NCI-H146 (cell line): ENCODE measurements at places on chromosomes 2 and 18.

GRCh38 chr18:50721006-50721405, 98.8 kb downstream of the MRO start:
- no peak for DNase-seq

GRCh38 chr2:145221516-145221915, 701.6 kb upstream of the ZEB2 start:
- no peak for DNase-seq

GRCh38 chr2:9474361-9475057, at the start of gene IAH1:
IAH1 (plus strand) TSS chr2:9474551; CDS start chr2:9474567, 16 bp downstream.
- DNase-seq = peak; percentile 65

GRCh38 chr18:34085140-34085739, 139.5 kb downstream of the NOL4 start:
- DNase-seq = peak; percentile 54

GRCh38 chr2:240140920-240141319, 462 bp upstream of the OTOS start:
- DNase-seq = no peak

GRCh38 chr18:62289047-62289446, 36.1 kb upstream of the TNFRSF11A start:
- DNase-seq = no peak

DNA sequence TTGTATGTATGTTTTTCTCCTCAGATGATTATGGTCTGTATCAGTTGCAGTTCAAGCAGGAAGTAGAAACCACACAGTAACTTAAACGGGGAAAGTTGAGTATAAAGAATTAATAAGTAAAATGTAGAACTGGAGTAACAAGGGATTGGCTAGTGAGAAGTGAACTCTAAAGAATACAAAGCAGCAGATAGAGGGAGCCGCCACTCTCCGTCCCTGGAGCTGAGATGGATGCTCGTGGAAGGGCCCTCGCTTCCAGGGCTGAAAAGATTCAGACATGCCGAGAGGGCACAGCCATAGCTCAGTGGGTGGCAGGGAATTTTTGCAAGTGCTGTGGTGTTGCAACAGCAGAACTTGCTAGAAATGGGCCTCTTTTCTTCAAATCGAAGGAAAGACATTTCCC, 155.8 kb downstream of the COL6A3 start:
- no peak for DNase-seq

GRCh38 chr2:190843890-190844699, 36.5 kb upstream of the GLS start:
- no peak for DNase-seq

DNA sequence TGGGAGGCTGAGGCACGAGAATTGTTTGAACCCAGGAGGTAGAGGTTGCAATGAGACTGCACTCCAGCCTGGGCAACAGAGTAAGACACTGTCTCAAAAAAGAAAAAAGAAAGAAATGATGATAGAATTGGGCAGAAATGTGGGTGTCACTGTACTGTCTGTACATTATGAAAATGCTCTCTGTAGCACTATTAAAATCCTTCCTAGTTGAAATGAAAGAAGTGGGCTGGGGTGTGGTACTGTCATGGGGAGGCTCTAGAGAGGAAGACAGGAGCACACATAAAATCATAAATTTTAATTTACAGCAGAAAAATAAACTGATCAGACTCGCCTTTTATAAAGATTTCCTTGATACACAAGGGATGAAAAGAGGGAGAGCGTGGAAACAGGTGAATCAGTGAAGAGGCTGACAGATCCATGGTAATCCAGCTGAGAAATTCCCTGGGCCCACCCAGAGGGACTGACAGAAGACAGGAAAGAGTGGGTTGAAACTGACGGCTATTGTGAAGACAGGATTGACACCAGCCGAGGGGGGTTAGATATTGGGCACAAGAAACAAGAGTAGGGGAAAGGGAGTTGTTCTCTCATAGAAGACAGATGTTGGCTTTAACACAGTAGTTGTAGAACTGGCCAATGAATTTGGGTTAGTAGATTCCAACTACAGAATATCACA, 96.4 kb upstream of the ATL2 start:
- DNase-seq = no peak

- DNase-seq = no peak
Measured at GRCh38 chr18:24695168-24695567, 234.7 kb downstream of the HRH4 start.

- DNase-seq = no peak
Measured at GRCh38 chr2:185417111-185417510, 321.5 kb upstream of the FSIP2 start.

DNA sequence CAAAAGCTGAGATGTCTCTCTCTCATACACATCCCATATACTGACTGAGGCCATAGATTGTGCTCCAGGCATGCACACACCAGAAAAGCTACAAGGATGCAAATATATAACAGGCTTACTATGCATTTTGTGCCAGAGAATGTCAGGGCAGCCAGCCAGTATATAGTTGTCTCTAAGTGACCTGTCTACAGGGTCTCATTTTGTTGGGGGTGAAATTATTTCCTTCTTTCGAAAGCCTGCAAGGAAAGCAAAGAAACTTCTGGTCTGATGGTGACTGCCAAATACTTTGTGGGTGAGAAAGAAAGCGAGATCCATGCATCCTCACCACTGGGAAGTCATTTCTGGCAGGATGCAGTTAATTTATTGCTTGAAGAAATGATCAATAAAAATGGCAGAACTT, 70.2 kb downstream of the CDCA7 start:
- no peak for DNase-seq

- no peak for DNase-seq
Measured at GRCh38 chr2:148721520-148721931, 77.0 kb downstream of the EPC2 start.

- DNase-seq = no peak
Measured at GRCh38 chr2:220664272-220665107, 907.6 kb downstream of the EPHA4 start.

DNA sequence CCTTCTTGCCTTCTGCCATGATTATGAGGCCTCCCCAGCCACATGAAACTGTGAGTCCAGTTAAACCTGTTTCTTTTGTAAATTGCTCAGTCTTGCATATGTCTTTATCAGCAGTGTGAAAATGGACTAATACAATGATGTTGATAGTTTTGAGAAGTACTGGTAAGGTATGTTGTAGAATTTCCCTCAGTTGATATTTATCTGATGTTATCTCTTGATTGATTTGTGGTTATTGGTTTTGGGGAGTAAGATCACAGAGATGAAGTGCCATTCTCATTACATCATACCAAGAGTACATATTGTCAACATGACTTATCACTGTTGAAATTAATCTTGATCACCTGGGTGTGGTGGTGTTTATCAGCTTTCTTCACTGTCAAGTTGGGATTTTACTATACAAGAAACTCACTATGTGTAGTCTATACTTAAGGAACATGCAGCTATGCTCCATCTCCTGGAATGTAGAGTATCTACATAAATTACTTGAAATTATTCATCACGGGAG, 5.1 kb upstream of the SPAG16 start:
- no peak for DNase-seq

DNA sequence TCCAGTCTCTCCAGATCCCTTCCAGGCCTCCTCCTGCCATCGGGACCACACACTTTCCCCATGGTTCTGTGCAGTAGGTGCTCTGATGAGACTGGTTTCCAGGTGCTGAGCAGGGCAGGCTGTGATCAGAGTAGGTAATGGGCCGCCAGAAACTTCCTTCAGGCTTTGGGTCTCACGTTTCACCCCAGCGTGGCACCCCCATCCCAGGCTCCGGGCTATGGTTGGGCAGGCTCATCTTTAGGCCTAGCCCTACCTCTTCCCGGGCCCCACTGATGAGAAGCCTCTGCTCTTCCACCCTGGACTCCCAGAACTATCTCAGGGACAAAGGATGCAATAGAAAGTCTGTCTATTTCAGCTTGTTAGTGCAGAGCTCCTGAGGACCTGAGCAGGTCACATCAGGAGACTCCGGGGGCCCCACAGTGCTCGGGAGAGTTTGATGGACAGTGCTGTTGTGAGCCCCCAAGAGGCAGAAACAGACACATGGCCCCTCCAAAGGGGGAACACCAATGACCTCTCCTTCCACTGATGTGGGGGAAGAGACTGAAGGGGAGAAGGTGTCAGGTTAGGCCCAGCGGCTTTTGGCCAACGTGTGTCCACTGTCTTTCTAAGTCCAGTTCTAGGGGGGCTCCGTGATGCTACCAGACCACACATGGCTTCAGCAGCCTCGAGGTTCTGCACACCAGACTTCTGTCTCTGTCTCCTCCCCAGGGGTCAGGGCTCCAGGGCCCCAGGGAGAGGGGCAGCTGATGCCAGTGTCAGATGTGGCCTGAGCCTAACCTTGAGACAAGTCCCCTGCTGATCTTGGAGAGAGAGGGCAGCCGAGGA, 5.8 kb upstream of the PROM2 start:
- DNase-seq = no peak

DNA sequence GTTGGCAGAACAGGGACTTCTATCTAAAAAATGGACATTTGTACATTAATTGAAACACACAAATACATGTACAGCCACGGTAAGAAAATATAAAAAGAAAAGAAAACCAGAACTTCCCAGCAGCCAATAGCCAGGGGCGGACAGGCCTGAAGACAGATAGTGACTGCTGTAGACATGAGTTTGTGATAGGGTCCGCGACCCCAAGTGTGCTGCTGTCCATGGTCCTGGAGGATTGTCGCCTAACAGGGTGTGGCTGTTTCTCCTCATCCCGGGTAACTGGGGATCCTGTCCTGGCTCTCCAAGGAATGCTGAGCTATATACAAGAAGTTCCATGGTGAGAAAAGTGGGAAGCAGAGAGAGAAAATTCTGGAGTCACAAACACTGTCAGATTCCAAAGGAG, 266.5 kb upstream of the SALL3 start:
- no peak for DNase-seq

GRCh38 chr18:8431036-8431435, 178.2 kb upstream of the RAB12 start:
- no peak for DNase-seq

- no peak for DNase-seq
Measured at GRCh38 chr2:30692829-30693275, 114.4 kb downstream of the CAPN13 start.

GRCh38 chr2:240392084-240392947, 43.1 kb upstream of the GPC1 start:
- no peak for DNase-seq

DNA sequence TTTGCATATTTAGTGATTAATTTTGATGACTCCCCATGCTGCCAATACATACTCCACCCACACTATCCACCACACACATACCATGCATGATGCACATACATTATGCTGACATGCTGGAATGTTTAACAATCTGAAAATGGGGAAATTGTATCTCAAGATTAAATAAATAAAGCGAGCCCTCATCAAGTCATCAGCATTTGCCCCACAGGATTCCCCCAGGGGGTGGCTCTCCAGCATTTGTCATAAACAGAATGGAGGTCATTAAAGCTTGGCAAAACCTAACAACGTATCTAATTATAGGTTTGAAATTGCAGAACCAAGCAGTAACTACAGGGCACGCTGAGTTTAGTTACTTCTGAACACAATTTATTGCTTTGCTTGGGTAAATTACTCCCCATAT, 141.2 kb upstream of the TACR1 start:
- DNase-seq = peak; percentile 86

GRCh38 chr18:13993730-13994129, 78.4 kb upstream of the MC2R start:
- DNase-seq = no peak

GRCh38 chr2:227390468-227391256, 2.9 kb upstream of the SCYGR1 start:
- DNase-seq = no peak

- DNase-seq = peak; percentile 84
Measured at GRCh38 chr2:7625392-7626138, 708.4 kb downstream of the RNF144A start.

GRCh38 chr2:221129657-221130056, 442.4 kb downstream of the EPHA4 start:
- DNase-seq = no peak

- DNase-seq = peak; percentile 6
Measured at GRCh38 chr2:85390941-85391669, 19.1 kb downstream of the CAPG start.

- DNase-seq = no peak
Measured at GRCh38 chr2:100279586-100280534, 42.4 kb downstream of the LONRF2 start.

DNA sequence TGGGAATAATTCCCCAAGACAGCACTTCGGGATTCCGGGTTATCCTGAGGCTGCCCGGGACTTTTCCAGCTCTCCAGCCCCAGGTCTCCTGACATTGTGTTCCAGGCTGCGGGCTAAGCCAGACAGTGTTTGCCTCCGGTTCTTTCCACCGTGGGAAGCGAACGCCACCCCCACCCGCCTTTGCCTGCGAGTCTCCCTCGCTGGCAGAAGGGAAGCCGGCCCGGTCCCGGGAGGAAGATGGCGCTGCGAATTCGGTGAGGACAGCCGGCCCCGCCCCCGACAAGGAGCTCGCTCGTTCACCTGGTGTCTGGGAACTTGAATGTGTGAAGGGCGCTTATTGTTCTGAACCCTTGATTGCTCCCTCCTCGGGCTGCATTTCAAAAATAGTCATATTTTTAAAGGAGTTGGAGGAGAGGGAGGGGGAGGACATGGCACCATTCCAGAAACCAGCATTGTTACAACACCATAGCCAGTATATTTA, 2.9 kb downstream of the LRATD1 start:
- peak; percentile 87 for DNase-seq
